ENCODE measurements at places on chromosomes 16 and 17. TPM values are rescaled to one million over a fixed set of nuclear protein-coding genes. Genes with fewer than 3 reads are reported as not detected.

MAP3K14 gene
- total RNA-seq, result 7.9 TPM

PRDM7 gene
- total RNA-seq, result not detected

MYH11 gene
- total RNA-seq, result not detected

NEUROD2 gene
- not detected for total RNA-seq

- H3K4me3 ChIP-seq, result no peak overlapping the region
- no peak for DNase-seq
- no peak overlapping the region for H3K27ac ChIP-seq
- H3K27me3 ChIP-seq, result peaks cover 25% of the 10 kb centered on the region
Observed at GRCh38 chr17:78269955-78270381, 38.5 kb downstream of the TMEM235 start.

DNA sequence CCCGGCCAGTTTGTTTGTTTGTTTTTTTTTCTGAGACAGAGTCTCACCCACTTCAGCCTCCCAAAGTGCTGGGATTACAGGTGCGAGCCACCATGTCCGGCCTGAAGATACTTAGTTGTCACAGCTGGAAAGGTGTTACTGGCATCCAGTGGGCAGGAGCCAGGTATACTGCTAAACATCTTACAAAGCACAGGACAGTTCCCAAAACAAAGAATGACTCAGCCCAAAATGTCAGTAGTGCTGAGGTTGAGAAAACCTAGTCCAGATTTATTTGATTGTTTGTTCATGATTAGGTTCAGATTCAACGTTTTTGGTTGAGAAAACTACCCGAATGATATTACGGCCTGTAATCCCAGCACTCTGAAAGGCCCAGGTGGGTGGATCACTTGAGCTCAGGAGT lies 18.6 kb upstream of the RABEP1 start:
- H3K4me1 ChIP-seq, result no peaks in the 10 kb centered on the region
- H3K36me3 ChIP-seq, result no peaks in the 10 kb centered on the region
- no peak for DNase-seq
- no peak overlapping the region for H3K4me3 ChIP-seq
- H3K27me3 ChIP-seq, result peaks cover 1% of the 10 kb centered on the region

- no peak overlapping the region for H3K4me3 ChIP-seq
- H3K4me1 ChIP-seq, result no peaks in the 10 kb centered on the region
- no peaks in the 10 kb centered on the region for H3K36me3 ChIP-seq
Observed at GRCh38 chr16:77117707-77118106, 73.3 kb upstream of the MON1B start.

- DNase-seq, result no peak
- H3K4me3 ChIP-seq, result no peak overlapping the region
- no peaks in the 10 kb centered on the region for H3K36me3 ChIP-seq
- peaks cover 4% of the 10 kb centered on the region for H3K4me1 ChIP-seq
- no peak overlapping the region for H3K27ac ChIP-seq
- no peaks in the 10 kb centered on the region for H3K27me3 ChIP-seq
Observed at GRCh38 chr17:16434662-16435061, 19.3 kb downstream of the TRPV2 start.

DNA sequence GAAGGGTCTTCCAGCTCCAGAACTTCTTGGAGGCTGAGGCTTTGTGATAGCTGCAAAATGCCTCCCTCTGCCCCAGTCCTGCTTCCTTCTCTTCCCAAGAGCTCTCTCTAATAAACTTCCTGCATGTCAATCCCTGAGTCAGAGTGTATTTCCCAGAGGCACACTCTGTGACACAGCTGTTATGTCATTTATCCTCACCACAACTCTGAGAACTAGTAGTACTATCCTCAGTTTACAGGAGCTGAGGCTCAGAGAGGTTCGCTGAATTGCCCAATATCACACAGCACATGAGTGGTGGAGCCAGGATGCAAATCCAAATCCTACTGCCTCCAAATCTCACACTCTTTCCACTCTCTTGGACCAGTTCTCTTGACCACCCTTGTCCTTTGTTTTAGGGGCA lies 20.0 kb downstream of the UNC45B start:
- H3K27me3 ChIP-seq, result no peaks in the 10 kb centered on the region
- H3K36me3 ChIP-seq, result no peaks in the 10 kb centered on the region
- H3K27ac ChIP-seq, result no peak overlapping the region
- no peak for DNase-seq
- no peaks in the 10 kb centered on the region for H3K4me1 ChIP-seq

DNA sequence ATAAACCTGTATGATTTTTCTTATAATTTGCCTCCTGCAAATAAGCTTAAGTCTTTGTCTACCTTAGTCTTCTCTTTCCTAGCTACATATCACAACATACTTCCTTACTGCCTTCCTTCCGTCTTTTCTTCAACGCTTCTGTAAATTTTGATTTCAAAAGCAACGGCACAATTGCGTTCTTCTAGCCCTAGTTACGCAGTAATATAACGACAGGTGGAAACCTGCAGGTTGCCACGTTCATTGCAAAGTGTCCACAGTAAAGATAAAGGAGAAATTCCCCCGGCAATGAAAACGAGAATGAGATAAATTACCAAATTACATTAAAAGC lies 546 bp upstream of the PSMD7 start:
- peaks cover 16% of the 10 kb centered on the region for H3K4me1 ChIP-seq
- no peak for DNase-seq
- H3K27ac ChIP-seq, result peak overlapping the region; percentile 81
- H3K36me3 ChIP-seq, result peaks cover 3% of the 10 kb centered on the region
- no peaks in the 10 kb centered on the region for H3K27me3 ChIP-seq

- no peak for DNase-seq
- H3K4me3 ChIP-seq, result no peak overlapping the region
- H3K27me3 ChIP-seq, result no peaks in the 10 kb centered on the region
- no peaks in the 10 kb centered on the region for H3K4me1 ChIP-seq
- no peak overlapping the region for H3K27ac ChIP-seq
- H3K36me3 ChIP-seq, result no peaks in the 10 kb centered on the region
Observed at GRCh38 chr16:24011237-24011636, 175.5 kb downstream of the PRKCB start.

DNA sequence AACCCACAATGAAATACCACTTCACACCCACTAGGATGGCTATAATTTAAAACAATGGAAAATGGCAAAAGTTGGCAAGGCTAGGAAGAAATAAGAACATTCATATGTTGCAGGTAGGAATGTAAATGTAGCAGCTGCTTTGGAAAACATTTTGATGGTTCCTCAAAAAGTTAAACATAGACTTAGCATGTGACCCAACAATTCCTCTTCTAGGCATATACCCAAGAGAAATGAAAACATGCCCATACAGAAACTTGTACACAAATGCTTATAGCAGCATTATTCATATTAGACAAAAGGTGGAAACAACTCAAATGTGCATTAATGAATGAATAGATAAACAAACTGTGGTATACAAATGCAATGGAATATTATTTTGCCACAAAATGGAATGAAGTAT lies 36.1 kb downstream of the MEOX1 start:
- no peak overlapping the region for H3K27ac ChIP-seq
- no peak for DNase-seq
- no peaks in the 10 kb centered on the region for H3K4me1 ChIP-seq
- no peaks in the 10 kb centered on the region for H3K36me3 ChIP-seq

- no peak for DNase-seq
- no peak overlapping the region for H3K4me3 ChIP-seq
- H3K4me1 ChIP-seq, result peaks cover 19% of the 10 kb centered on the region
- no peaks in the 10 kb centered on the region for H3K36me3 ChIP-seq
- H3K27me3 ChIP-seq, result no peaks in the 10 kb centered on the region
Observed at GRCh38 chr17:77826132-77826873, 132.2 kb upstream of the TNRC6C start.

DNA sequence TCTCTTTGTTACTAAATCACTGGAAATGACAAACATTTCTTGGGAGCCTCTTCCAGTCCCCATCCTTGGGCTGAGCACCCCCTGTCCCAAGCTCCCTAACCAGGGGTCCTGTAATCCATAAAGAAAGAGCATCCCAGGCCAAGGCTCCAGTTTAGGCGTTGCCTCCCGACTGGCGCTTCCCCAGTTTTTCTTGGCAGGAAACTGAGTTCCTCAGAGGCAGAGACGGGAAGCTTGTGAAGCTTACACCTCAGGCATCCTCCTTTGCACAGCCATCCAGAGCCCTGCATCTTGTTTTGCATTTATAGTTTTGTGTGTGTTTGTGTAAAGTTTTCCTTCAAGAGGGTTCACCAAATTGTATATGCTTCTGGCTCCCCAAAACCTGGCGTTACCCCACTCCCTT lies 7.1 kb downstream of the COPZ2 start:
- peaks cover 8% of the 10 kb centered on the region for H3K4me1 ChIP-seq
- H3K4me3 ChIP-seq, result no peak overlapping the region
- DNase-seq, result no peak
- no peaks in the 10 kb centered on the region for H3K36me3 ChIP-seq

DNA sequence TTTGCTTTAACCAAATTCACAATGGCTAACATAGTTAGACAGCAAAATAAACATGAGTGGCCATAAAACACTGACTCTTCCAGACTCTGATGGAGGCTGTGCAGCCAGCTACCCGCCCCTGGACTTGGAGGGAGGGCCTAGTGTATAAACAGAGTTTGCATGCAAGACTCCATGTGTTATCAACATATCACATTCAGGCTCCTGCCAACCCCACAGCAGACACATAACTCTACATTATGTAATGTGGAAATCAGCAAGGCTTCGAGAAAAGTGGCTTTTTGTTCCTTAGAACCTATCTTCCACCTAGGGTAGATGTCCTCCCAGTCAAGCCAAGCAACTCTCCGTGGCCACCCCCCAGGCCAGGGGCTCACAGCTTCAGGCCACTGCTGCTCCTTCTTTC lies 19.3 kb upstream of the SOX9 start:
- no peaks in the 10 kb centered on the region for H3K27me3 ChIP-seq
- H3K27ac ChIP-seq, result no peak overlapping the region
- no peaks in the 10 kb centered on the region for H3K36me3 ChIP-seq
- DNase-seq, result no peak
- no peak overlapping the region for H3K4me3 ChIP-seq
- H3K4me1 ChIP-seq, result no peaks in the 10 kb centered on the region

- no peak overlapping the region for H3K4me3 ChIP-seq
- H3K4me1 ChIP-seq, result no peaks in the 10 kb centered on the region
- no peaks in the 10 kb centered on the region for H3K27me3 ChIP-seq
- no peak for DNase-seq
- H3K36me3 ChIP-seq, result peaks cover 7% of the 10 kb centered on the region
Observed at GRCh38 chr16:89106533-89107202, 13.0 kb downstream of the ACSF3 start.

DNA sequence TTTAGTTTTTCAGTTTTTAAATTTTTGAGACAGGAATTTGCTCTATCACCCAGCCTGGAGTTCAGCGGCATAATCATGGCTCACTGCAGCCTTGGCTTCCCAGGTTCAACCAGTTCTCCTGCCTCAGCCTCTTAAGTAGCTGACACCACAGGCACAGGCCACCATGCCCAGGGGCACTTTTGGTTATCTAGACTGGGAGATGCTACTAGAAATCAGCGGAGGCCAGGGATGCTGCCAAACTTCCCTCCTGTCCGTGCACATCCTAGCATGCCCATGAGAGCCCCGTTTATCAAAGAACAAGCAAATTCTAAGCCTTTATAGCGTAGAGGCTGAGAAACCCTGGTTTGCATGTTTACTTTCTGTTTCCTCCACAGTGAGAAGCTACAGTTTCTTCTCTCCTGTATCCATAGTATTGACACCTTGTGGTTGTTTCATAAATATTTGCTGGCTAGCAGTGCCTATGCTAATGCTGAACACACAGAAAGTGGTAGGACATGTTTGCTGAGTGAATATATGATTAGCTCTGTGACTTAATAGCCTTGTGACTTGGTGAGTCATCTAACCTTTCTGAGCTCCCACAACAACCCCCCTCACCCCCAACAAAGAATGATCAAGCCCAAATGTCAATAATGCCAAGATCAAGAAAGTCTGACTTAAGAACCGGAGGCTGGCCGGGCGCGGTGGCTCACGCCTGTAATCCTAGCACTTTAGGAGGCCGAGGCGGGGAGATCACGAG lies 39.2 kb upstream of the MAF start:
- no peaks in the 10 kb centered on the region for H3K4me1 ChIP-seq
- no peak overlapping the region for H3K4me3 ChIP-seq
- H3K27me3 ChIP-seq, result no peaks in the 10 kb centered on the region
- no peaks in the 10 kb centered on the region for H3K36me3 ChIP-seq

DNA sequence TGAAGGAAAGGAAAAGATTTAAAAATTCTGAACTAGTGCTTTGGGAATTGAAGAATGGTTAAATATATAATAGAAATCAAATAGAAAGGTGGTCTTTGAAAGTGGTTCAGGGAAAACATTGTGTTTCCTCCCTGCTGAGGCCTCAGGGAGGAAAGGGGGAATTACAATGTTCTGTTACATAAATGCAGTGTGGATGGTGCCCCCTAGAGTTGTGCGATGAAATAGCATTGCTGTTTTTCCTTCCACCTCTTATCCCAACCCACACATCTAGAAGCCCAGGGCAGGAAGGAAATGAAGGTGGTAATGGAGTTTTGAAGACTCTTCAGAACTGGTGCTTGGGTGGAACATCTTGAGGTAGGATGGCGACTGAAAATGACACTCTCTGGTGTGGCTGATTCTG lies 6.4 kb upstream of the TOX3 start:
- H3K4me3 ChIP-seq, result no peak overlapping the region
- DNase-seq, result no peak
- H3K27me3 ChIP-seq, result no peaks in the 10 kb centered on the region
- no peak overlapping the region for H3K27ac ChIP-seq
- H3K36me3 ChIP-seq, result no peaks in the 10 kb centered on the region

GRCh38 chr17:81511804-81512561 lies 616 bp downstream of the ACTG1 start:
- peak overlapping the region; percentile 9 for H3K27ac ChIP-seq
- H3K4me1 ChIP-seq, result peaks cover 34% of the 10 kb centered on the region
- peaks cover 24% of the 10 kb centered on the region for H3K36me3 ChIP-seq
- no peaks in the 10 kb centered on the region for H3K27me3 ChIP-seq
- peak overlapping the region; percentile 93 for H3K4me3 ChIP-seq
- DNase-seq, result peak; percentile 27

DNA sequence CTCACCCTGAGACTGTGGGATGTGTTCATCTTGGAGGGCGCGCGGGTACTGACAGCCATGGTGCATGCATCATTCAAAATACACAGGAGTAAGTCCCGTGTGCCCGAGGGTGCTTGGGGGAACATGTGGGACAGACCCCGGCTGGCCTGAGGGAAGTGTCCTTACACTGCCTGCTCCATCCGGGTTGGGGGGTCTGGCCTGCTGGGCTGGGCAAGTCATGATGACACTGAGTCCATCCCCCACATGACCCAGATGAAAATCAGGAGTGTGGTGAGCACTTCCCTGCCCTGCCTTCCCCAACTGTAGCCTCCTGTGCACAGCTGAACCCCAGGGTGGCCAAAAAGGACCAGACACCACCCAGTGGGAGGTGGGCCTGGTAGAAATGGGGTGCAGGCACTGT lies 10.8 kb downstream of the TBC1D26 start:
- no peak for DNase-seq
- H3K27me3 ChIP-seq, result peaks cover 2% of the 10 kb centered on the region
- H3K4me1 ChIP-seq, result no peaks in the 10 kb centered on the region
- no peak overlapping the region for H3K4me3 ChIP-seq

GRCh38 chr16:19621445-19621844 lies 65.9 kb downstream of the VPS35L start:
- no peaks in the 10 kb centered on the region for H3K27me3 ChIP-seq
- no peak overlapping the region for H3K4me3 ChIP-seq
- H3K27ac ChIP-seq, result no peak overlapping the region
- DNase-seq, result no peak
- peaks cover 5% of the 10 kb centered on the region for H3K36me3 ChIP-seq
